Stimulated activated CD4-positive, alpha-beta T cell treated with anti-CD3 and anti-CD28 coated beads, Interleukin-12 subunit alpha, Interleukin-12 subunit beta, amount 100 ng/mL, for 4 hours (primary cell): ENCODE measurements at places on chromosomes 12 and 14.

DNA sequence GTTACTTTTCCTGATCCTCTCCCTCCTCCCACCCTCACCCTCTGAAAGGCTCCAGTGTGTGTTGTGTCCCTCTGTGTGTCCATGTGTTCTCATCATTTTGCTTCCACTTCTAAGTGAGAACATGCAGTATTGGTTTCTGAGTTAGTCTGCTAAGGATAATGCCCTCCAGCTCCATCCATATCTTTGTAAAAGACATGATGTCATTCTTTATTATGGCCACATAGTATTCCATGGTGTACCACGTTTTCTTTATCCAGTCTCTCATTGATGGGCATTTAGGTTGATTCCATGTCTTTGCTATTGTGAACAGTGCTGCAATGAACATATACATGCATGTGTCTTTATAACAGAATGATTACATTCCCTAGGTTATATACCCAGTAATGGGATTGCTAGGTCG, 51.9 kb upstream of the BBS10 start:
- no peak for DNase-seq

DNA sequence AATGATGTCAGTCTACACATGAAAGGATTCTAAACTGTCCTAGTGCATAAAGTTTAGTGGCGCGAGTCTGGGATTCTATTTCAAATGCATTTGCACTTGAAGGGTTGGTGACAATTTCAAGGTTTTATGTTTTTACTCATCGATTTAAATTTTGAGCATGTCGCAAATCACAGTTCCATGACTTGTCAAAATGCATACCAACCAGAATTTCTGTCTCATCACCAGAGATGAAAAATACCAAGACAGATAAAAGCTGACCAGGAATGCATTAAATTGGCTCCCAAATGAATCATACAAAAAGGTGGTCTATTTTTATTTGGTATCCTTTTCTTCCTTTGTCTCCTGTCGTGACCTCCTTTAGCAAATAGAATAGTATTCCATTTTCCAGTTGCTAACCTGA, 25.2 kb downstream of the TMEM30B start:
- DNase-seq = no peak

- no peak for DNase-seq
Observed at GRCh38 chr12:40953076-40953475, 235.0 kb upstream of the PDZRN4 start.

- DNase-seq = no peak
Observed at GRCh38 chr12:88185988-88186387, 43.9 kb downstream of the TMTC3 start.
